ENCODE measurements at places on chromosomes 1 and 21.

DNA sequence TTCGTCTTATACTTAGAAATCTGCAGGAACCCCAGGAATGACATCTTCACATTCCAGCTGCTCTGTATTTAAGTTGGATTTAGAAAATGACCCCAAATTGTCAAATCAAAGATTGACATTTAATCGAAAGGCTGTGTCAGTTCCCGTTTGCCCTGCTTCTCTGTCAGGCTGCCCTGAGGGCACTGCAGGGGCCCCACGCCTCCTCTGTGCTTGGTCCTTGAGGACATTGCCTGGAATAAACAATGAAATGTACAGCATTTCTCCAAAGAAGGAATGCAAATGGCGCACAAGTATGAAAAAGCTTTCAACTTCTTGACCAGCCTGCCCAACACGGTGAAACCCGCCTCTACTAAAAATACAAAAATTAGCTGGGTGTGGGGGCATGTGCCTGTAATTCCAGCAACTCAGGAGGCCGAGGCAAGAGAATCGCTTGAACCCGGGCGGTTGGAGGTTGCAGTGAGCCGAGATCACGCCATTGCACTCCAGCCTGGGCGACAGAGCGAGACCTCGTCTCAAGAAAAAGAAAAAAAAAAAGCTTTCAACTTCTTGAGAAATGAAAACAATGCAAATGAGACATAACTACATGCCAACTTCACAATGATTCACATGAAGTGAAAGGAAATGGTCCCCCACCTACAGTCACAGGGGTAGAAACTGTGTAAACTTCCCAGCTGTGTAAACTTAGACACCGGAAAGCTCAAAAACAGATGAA, 3.0 kb downstream of the TMPRSS3 start:
- H3K4me1 ChIP-seq: peaks cover 12% of the 10 kb centered on the region
- H3K4me3 ChIP-seq: no peak overlapping the region
- no peak for DNase-seq
- H3K36me3 ChIP-seq: no peaks in the 10 kb centered on the region

DNA sequence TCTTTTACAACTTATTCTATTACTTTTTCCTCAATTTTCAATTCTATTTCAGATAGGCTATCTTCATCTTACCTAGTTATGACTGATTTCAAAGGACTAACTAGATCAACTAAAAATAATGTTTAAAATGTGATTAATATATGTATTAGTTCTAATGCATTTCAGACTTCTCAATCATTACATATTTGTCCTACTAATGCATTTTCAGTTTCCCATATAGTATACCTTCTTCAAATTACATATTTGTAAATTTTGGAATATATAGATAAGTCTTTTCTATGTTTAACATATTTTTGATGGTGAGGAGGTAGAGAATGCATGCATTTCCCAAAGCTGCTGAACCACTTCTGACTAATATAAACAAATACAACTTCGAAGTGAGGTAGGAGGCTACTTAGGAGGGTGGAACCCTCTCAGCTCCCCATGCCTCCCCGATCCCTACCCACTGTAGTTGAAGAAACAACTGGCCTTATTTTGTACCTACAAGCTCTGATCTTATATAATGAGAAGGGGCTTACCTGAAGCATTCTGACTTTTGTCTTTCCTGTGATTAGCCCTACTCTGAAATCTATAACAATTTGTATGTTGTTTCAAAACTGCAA, 1.7 kb downstream of the TRMT1L start:
- H3K36me3 ChIP-seq: peaks cover 17% of the 10 kb centered on the region
- peaks cover 7% of the 10 kb centered on the region for H3K4me1 ChIP-seq
- H3K27me3 ChIP-seq: no peaks in the 10 kb centered on the region
- H3K27ac ChIP-seq: no peak overlapping the region
- DNase-seq: no peak

DNA sequence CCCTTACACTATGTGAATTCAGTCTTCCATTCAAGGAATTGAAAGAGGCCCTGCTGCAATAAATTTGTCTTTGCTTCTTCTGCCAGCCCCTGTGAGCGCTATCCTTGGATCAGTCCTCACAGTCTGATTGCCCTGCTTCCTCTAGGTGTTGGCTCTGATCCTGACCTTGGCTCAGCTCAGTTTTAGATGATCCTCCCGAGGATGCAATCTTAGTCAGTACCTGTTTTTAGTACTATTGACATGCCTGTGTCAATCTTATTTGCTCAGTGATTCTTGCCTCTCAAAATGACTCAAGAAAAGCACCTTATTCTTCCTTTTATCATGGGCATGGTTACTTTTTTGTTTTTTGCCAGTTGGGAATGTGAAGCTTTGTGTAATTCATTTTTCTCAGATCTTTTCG, 101.4 kb upstream of the KCNK1 start:
- DNase-seq: no peak
- H3K27me3 ChIP-seq: no peaks in the 10 kb centered on the region
- H3K27ac ChIP-seq: no peak overlapping the region
- no peaks in the 10 kb centered on the region for H3K36me3 ChIP-seq
- H3K4me3 ChIP-seq: no peak overlapping the region
- H3K4me1 ChIP-seq: peaks cover 3% of the 10 kb centered on the region

GRCh38 chr1:223840254-223840653, 5.5 kb downstream of the TP53BP2 start:
- no peaks in the 10 kb centered on the region for H3K36me3 ChIP-seq
- no peak overlapping the region for H3K27ac ChIP-seq
- H3K27me3 ChIP-seq: no peaks in the 10 kb centered on the region
- no peak for DNase-seq

DNA sequence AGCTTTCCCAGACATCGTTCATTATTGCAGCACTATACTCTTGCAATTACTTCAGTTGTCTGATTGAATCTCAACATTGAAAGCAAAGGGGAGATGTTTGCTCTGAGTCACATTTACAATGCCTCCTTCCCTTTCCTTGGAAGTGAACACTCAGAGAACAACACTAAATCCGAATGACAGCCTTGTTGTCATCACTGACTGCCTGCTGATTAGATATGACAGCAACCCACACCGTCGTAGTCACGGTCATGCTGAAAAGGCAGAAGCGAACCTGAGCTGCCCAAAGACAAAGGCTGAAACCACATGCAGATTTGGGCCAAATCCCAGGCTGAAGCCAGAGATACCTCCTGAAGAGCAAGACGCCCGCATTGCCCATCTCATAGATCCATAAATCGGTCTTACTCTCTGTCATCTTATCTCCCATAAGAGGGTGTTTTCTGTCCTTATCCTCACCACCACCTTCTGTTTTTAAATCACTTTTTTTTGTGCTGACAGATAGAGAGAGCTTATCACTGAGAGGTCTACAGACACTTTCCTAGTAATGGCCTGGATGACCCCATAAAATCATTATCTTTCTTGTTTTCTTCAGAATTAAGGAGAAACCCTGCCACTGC, 47.5 kb downstream of the TMCO4 start:
- no peaks in the 10 kb centered on the region for H3K27me3 ChIP-seq
- H3K36me3 ChIP-seq: no peaks in the 10 kb centered on the region
- H3K4me3 ChIP-seq: no peak overlapping the region

GRCh38 chr1:116724765-116725375, 29.4 kb upstream of the CD2 start:
- H3K4me3 ChIP-seq: no peak overlapping the region
- H3K27me3 ChIP-seq: peaks cover 3% of the 10 kb centered on the region
- peak; percentile 44 for DNase-seq
- no peak overlapping the region for H3K27ac ChIP-seq
- no peaks in the 10 kb centered on the region for H3K36me3 ChIP-seq

DNA sequence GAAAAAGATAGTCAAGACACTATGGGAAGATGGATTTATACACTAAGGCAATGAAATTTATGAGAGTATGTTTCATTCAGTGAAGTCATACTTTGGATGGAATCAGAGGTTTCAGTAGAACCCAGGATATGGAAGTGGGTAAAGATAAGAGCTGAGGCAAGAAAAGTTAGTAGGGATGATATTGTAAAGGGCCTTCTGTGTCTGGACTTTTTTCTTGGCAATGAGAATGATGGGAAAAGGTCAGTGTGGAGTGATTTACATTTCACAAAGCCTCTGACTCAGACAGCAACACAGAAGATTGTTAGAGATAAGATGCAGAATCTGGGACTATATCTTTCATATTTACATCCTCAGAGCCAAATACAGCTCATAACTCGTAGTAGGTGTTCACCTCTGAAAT, 32.1 kb downstream of the SH3BGR start:
- H3K4me1 ChIP-seq: no peaks in the 10 kb centered on the region
- H3K4me3 ChIP-seq: no peak overlapping the region
- no peaks in the 10 kb centered on the region for H3K36me3 ChIP-seq
- DNase-seq: no peak

- no peak for DNase-seq
- no peaks in the 10 kb centered on the region for H3K4me1 ChIP-seq
- H3K36me3 ChIP-seq: no peaks in the 10 kb centered on the region
- no peaks in the 10 kb centered on the region for H3K27me3 ChIP-seq
- no peak overlapping the region for H3K4me3 ChIP-seq
- no peak overlapping the region for H3K27ac ChIP-seq
These were observed 401.5 kb downstream of the RPS6KC1 start for GRCh38 chr1:213452501-213452900.

- no peak overlapping the region for H3K27ac ChIP-seq
- H3K4me1 ChIP-seq: peaks cover 2% of the 10 kb centered on the region
- H3K27me3 ChIP-seq: no peaks in the 10 kb centered on the region
These were observed 45.3 kb upstream of the GJB5 start for GRCh38 chr1:34709547-34709946.

DNA sequence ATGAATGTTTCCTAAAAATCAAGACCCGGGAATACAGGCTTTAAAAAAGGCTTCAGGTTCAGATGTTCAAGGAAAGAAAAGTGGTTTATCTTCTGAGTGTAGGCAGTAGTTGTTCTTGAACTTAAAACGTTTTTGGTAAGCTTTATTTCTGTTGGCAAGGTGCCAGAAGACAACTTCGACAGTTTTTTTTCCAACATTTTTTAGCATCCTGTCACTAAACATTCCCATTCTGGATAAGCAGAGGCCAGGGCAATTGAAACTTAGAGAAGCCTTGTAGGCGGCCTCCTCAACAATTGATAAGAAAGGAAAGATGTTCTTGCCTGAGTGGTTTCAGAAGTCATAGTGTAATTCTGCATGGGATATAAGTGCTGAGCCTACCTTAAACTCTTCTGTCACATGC, 66.7 kb downstream of the PATJ start:
- no peak for DNase-seq
- no peak overlapping the region for H3K4me3 ChIP-seq
- no peak overlapping the region for H3K27ac ChIP-seq
- no peaks in the 10 kb centered on the region for H3K36me3 ChIP-seq
- no peaks in the 10 kb centered on the region for H3K4me1 ChIP-seq

- H3K27me3 ChIP-seq: no peaks in the 10 kb centered on the region
- H3K4me3 ChIP-seq: no peak overlapping the region
- no peaks in the 10 kb centered on the region for H3K4me1 ChIP-seq
- no peak for DNase-seq
These were observed 21.7 kb downstream of the LRRC8B start for GRCh38 chr1:89546082-89546889.

DNA sequence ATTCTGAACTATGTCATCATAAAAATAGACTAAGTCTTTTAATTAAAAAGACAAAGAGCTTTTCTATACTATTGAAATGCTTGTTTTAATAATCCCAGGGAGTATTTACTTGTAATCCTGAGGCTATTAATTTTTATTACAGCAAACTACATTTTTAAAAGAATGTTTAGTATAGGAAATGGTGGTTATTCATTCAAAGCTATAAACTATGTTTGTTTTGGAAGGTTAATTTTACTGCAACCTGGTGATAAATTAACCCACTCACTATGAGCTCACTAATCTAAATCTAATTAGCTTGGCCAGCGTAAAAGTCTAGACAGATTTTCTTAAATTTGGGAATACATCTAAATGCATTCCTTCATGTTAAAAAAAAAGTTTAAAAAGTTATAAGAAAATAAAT, 13.8 kb upstream of the EYA3 start:
- H3K27me3 ChIP-seq: no peaks in the 10 kb centered on the region
- no peaks in the 10 kb centered on the region for H3K36me3 ChIP-seq
- no peak overlapping the region for H3K27ac ChIP-seq

DNA sequence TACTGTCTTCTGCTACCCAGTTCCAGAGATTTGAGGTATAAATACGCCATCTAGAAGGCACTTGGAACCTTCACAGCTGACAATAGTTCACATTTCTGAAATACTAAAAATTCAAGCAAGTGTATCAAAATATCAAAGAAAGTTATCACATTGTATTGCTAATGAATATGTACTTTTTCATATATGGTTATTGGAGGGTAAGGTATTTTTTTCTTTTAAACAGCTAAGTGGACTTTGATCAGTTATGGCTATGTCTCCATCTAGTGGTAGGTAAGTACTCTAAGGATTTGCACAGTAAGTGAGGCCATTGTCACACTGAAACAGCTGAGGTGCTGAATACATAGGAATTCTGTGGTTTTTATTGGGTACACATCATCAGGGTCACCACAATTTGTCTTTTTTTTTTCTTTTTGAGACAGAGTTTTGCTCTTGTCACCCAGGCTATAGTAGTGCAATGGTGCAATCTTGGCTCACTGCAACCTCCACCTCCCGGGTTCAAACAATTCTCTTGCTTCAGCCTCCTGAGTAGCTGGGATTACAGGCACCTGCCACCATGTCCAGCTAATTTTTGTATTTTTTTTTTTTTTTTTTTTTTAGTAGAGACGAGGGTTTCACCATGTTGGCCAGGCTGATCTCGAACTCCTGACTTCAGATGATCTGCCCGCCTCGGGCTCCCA, 49.1 kb upstream of the CR2 start:
- no peak overlapping the region for H3K27ac ChIP-seq
- no peaks in the 10 kb centered on the region for H3K4me1 ChIP-seq
- H3K27me3 ChIP-seq: no peaks in the 10 kb centered on the region
- no peaks in the 10 kb centered on the region for H3K36me3 ChIP-seq
- H3K4me3 ChIP-seq: no peak overlapping the region

- no peak overlapping the region for H3K27ac ChIP-seq
- peaks cover 5% of the 10 kb centered on the region for H3K4me1 ChIP-seq
- H3K4me3 ChIP-seq: no peak overlapping the region
These were observed 19.8 kb upstream of the TTLL10 start for GRCh38 chr1:1153874-1154273.

DNA sequence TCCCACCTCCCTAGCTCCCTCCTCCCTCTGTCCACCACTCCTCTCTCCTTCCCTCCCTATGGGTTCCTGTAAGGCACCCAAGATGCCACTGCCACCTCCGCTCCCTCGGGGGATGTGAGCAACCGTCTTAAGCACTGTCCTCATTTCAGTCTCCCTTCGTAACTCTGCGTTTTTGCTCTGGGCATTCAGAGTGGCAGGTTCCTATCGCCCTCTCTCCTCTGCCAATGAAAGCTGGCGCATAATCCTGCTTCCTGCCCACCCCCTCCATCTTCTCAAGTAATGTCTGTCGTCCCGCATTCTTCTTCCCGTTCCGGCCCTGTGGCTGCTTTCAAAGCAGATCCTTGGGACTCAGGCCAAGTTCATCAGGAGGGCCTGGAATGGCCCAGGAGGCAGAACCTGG, 253.9 kb upstream of the TMEM51 start:
- H3K27ac ChIP-seq: no peak overlapping the region
- H3K27me3 ChIP-seq: no peaks in the 10 kb centered on the region
- H3K36me3 ChIP-seq: no peaks in the 10 kb centered on the region
- no peak for DNase-seq
- H3K4me3 ChIP-seq: no peak overlapping the region

Measured in neuronal stem cell (in vitro differentiated cells).